ENCODE measurements at places on chromosomes 6 and 20.

DNA sequence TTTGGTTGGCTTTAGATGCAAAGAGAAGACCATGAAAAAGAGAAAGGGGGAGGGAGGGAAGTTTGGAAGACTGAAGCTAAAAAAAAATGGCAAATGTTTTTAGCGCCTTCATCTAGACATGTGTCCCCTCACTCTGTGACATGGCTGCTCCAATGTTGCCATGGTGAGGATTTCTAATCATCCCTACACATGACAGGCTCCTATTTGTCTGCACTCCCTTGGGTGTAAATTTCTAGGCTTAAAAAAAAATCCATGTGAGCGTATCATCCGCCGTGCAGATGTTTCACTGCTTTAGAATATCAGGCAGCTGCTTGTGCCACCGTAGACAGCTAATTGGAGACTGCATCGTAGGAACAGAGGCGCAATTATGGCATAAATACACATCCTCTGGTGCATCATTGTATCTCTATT, 761.1 kb upstream of the MMS22L start:
- DNase-seq = no peak

- no peak for DNase-seq
Observed at GRCh38 chr6:45892696-45893245, 122.9 kb downstream of the CLIC5 start.

DNA sequence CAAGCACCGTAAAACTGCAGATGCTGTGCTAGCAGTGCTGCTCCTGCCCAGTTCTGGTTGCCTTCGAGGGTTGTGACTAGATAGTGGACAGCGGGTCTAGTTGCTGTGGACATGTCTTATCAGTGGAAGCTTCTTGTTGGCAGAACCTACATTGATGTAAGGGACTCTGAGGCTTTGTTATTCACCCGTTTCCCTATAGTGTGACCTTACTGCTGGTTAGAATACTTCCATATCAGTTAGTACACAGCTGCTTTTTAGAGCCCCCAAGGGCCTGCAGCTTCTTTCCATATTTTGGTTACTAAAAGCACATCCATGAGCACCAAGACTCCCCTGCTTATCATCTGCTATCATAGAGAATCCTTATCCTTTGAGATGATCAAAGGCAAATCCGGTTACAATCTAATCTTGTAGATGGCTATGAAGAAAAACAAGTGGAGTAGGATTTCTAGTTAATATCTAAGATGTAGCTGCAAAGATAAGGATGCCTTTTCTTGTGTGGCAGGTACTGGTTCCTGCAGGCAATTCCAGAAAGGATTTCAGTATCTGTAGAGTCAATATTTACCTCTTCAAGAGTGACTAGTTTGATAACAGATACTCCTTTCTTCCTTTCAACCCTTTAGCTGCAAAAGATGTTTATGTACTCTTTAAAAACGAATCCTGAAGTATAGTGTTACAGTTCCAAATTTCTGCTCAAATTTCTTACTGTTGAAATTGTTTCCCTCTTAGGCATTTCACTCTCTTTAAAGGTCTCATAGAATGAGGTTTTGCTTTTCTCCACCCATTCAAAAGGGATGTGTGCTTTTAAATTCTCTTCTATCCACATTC, 163.6 kb downstream of the JARID2 start:
- no peak for DNase-seq

- no peak for DNase-seq
Observed at GRCh38 chr20:49976542-49976941, 6.2 kb upstream of the SNAI1 start.

DNA sequence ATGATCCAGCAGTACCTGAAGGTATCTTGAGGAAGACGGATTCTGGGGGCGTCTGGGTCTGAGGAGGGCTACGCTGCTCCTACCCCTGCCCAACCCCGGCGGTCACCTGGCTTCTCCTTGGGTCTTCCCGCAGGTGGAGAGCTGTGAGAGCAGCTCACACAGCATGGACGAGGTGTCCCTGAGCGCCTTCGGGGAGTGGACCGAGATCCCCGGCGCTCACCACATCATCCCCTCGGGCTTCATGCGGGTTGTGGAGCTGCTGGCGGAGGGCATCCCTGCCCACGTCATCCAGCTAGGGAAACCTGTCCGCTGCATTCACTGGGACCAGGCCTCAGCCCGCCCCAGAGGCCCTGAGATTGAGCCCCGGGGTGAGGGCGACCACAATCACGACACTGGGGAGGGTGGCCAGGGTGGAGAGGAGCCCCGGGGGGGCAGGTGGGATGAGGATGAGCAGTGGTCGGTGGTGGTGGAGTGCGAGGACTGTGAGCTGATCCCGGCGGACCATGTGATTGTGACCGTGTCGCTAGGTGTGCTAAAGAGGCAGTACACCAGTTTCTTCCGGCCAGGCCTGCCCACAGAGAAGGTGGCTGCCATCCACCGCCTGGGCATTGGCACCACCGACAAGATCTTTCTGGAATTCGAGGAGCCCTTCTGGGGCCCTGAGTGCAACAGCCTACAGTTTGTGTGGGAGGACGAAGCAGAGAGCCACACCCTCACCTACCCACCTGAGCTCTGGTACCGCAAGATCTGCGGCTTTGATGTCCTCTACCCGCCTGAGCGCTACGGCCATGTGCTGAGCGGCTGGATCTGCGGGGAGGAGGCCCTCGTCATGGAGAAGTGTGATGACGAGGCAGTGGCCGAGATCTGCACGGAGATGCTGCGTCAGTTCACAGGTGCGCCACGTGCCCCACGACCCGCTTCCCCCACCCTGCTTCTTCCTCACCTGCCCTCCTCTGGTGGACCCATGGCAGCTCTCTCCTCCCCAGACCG, 166.9 kb upstream of the RNF24 start:
- DNase-seq = no peak

DNA sequence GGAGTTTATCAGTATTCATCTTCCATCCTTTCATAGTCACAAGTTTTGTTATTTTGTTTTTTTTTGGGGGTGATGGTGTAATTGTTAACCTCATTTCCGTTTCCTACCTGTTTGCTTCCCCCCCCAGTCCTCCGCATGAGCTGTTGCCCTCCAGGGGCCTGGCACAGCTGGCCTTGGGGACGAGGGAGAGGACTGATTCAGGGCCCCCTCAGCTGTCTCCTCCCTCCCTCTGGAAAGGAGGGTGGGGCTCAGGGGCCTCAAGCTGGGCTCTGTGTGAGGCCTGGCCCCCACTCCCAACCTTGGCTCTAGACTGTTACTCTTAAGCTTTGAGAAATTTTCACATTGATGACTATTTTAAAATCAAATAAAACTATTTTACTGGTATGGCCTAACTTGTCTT, 4.0 kb downstream of the LRRC73 start:
- DNase-seq = no peak

GRCh38 chr20:51562027-51562331, 19.5 kb upstream of the NFATC2 start:
- DNase-seq = no peak

GRCh38 chr6:11353921-11354389, 121.5 kb upstream of the NEDD9 start:
- peak; percentile 74 for DNase-seq

DNA sequence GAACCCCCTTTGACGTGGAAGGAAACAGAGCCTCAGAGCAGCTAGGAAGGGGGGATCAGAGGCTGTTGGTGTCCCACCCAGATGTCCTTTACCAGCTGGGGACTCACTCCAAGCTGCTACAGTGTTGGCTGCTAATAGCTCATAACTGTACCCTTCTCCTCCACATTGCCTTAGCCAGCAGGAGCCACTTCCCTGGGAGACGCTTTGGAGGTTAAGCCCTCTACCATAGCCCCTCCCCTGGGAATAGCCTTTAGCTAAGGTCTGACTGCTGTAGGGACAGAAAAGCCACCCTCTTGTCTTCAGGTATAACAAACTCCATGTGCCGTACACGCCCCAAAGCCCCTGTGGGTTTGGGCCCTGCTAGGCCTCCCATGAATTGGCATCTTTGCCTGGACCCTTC, 238.6 kb downstream of the LRFN2 start:
- no peak for DNase-seq

DNA sequence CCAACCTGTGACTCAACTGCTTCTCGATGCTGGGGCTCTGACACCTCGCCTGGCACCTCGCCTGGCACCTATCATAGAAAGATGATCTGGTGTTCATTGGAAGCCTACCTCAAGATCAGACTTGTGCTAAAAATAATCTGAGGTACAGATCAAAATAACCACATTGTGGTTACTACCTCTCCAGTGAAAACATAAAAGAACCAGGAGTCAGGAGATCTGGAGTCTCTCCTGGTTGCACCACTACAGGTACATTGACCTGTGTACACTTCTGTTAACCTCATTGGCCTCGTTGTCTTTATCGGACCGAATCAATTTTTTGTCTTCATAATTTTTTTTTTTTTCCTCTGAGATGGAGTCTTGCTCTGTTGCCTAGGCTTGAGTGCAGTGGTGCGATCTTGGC, 695.9 kb downstream of the HDGFL1 start:
- DNase-seq = no peak

DNA sequence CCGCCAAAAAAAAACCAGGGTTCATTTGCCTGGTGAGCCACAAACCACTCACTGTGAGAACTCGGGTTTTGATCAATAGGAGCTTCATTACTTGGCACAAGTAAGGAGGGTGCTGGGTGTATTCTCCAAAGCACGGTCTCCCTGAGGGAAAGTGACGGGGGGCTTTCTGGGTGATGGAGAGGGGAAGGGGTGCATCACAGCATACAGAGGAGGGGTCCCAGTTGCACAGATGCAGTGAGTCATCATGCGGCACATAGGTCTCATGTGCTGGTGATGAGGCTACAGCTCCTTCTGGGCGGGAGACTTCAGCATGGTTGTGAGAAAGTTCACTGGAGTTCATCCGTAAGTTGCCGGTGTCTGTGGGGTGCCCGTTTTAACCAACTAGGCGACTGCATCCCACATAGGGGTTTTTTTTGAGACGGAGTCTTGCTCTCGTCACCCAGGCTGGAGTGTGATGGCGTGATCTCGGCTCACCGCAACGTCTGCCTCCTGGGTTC, 36.2 kb downstream of the SUN5 start:
- peak; percentile 71 for DNase-seq

Measured in activated CD8-positive, alpha-beta memory T cell treated with anti-CD3 and anti-CD28 coated beads, Interleukin-2, amount 50 U/mL, for 48 hours (primary cell).